Foreskin keratinocyte (primary cell): ENCODE measurements at places on chromosomes 5 and 9. TPM values are rescaled to one million over a fixed set of nuclear protein-coding genes. Genes with fewer than 3 reads are reported as not detected.

SPAAR gene
- not detected in 2 replicates for total RNA-seq

DNA sequence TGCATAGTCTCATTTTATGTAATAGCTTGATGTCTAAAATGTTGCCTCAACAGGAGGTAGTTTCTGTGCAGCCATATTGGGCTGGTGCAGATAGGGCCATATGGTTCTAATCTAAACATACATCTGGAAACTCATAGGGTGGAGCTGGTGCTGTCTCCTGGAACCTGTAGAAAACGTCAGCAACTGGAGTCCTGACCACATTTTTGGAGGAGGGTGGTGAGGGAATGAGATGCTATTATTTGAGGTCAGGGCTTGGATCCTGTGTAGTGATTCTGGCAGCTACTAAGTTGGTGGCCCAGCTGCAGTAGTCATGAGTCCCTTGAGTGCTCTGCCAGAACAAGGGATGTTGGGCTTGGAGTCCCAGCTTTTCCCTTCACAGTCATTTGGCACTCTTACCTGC is 14.1 kb downstream of the MAN2A1 start:
- no peak for DNase-seq

FAM221B gene
- not detected in 2 replicates for total RNA-seq

GRCh38 chr5:124460642-124461041 is 285.8 kb downstream of the ZNF608 start:
- no peak for DNase-seq

PLPP7 gene
- not detected in 2 replicates for total RNA-seq

PLAC8L1 gene
- total RNA-seq = not detected in 2 replicates

ZNF883 gene
- 1.6 and 3.3 TPM in 2 replicates for total RNA-seq

CDKN2B gene
- total RNA-seq = 4.7 and 9.0 TPM in 2 replicates

HACD4 gene
- 5.4 and 7.9 TPM in 2 replicates for total RNA-seq

DNA sequence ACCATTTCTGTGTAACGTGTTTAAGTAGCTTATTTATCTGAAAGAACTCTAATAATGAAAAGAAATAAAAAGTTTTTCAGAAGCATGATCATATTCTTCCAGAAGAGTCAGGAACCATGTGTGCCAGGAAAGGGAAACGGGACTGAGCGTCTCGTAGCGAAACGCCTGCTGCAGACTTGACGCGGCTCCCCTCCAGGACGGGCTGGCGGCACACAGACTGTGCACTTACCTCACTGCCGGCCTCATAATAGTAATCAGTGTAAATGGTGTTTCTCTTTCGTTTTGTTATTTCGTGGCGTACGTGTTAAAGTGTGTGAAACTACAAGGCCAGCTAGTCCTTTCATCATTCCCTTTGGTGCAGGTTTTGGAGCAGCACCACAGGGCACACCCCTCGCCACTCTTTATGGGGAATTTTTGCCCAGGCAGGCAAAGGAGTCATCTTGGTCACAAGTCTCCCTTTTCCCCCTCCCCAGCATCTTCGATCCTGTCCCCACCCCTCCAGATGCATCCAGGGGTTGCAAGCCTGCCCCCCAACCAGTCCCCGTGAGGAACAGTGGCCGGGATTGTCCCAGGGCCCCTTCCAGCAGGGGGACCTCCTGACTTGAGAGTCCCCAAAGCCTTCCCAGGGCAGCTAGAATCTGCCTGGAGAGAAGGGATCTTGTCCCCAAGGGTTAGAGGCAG is 233.1 kb downstream of the FANCC start:
- no peak for DNase-seq

KLHL3 gene
- 1.7 and 2.0 TPM in 2 replicates for total RNA-seq

GRCh38 chr9:86405926-86406325 is 51.7 kb upstream of the TUT7 start:
- peak; percentile 94 for DNase-seq

DNA sequence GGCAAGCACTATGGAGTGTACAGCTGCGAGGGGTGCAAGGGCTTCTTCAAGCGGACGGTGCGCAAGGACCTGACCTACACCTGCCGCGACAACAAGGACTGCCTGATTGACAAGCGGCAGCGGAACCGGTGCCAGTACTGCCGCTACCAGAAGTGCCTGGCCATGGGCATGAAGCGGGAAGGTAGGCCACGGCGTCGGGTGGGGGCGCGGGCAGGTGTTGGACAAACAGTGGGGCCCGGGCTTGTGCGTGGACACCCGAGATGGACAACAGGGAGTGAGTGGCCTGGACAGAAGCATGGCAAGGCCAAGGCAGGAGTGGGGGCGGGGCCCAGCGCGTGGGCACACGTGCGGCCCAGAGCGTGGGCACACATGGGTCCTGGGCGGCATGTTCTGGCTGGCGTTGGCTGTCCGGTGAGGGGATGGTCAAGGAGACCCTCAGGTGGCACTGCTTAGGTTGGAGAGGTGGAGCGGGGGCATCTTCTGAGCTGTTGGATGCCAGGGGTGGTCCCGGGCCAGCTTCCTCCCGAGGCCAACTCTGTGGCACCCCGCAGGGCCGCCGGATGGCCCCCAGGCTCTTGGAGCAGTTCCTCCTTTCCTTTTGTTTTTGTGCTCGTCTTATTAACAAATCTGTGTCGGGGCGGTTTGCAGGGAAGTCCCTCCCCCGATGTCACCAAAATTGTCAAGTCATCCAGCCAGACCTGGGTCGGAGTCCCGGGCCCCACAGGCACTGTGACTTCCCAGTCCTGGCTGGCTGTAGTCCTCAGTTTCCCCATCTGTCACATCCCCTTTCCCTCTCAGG is 82.9 kb downstream of the RXRA start:
- no peak for DNase-seq

ERCC6L2 gene
- total RNA-seq = 30.6 and 33.2 TPM in 2 replicates

GRCh38 chr5:1111727-1112289 is at the start of gene SLC12A7:
Gene SLC12A7, minus strand, starts transcription at chr5:1112063. Its CDS starts 72 bp downstream, at chr5:1111991.
- DNase-seq = no peak

- no peak for DNase-seq
These were observed 99.7 kb downstream of the GOLPH3 start for GRCh38 chr5:32074401-32074800.

DNA sequence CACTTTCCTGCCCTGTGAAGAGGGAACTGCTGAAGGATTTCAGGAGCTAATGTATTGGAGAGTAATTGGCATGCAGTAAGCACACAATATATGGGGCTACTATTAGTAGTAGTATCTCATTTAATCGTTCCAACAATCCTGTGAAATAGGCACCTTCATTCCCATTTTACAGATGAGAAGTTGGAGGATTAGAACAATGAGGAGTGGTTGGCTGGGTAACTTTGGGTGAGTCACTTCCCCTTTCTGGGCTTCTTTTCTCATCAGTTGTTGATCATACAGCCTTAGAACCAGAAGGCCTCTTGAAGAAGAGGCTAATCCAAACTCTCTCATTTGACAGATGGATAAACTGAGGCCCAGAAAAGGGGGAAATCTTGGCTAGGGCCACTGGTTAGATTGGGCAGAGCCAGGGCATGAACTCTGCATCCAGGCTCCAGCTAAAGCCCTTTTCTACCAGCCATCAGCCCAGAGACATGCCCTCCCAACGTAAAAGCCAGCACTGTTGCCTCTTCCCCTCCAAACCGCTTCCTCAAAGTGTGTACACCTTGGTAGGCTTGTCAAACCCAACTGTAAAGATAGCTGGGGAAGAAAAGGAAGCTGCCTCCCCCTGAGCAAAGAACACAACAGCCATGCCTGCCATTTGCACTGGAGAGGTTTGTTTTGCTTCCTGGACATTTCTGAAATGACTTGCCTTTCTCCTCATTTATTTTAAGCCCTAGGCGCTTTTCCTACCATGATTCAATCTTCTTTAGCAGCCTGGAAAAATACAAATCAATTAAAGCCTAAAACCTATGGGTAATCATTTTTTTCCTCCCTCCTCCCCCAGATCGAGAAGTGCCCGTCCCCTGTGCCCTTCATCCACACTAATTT is 992 bp downstream of the SPACA9 start:
- peak; percentile 36 for DNase-seq

- peak; percentile 39 for DNase-seq
These were observed 76.4 kb downstream of the EPB41L4B start for GRCh38 chr9:109244179-109245132.

- DNase-seq = no peak
These were observed 13.7 kb downstream of the FCN2 start for GRCh38 chr9:134894136-134894860.

DNA sequence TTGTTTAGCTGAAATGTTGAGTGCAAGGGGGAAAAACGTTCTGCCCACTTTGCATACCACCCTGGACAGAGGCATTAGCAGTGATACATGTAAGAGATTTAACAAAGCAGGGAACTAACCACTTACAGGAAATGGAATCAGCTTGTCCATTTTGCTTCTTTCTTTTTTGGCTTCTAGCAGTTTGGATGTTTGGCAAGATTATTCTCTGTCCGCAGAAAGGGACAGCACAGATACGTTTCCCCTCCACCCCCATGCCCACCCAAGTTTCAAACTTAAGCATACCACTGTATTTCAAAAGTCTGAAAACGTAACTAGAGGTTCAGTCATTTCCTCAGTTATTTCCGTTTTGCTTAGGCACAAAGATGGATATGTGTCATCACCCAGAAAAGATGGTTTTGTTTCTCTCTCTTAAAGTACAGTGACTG is 118.4 kb downstream of the GDNF start:
- no peak for DNase-seq

ZSWIM6 gene
- 6.4 and 6.8 TPM in 2 replicates for total RNA-seq

GFI1B gene
- not detected in 2 replicates for total RNA-seq

NR5A1 gene
- not detected in 2 replicates for total RNA-seq
